ENCODE measurements at places on chromosomes 7 and 10. TPM values are rescaled to one million over a fixed set of nuclear protein-coding genes. Genes with fewer than 3 reads are reported as not detected.

The GIMAP8 gene
- total RNA-seq: 11.8 TPM

The ZNF485 gene
- 7.6 TPM for total RNA-seq

The LRGUK gene
- total RNA-seq: 0.31 TPM

The TEX36 gene
- not detected for total RNA-seq

The RTKN2 gene
- total RNA-seq: 1.7 TPM

The ZNF12 gene
- total RNA-seq: 19.4 TPM

- no peak for DNase-seq
These were observed 706.4 kb downstream of the SORCS3 start for GRCh38 chr10:105347487-105347886.

- no peak for DNase-seq
These were observed 315.6 kb upstream of the NPSR1 start for GRCh38 chr7:34342387-34342786.

GRCh38 chr7:151570366-151570915 lies 50.7 kb upstream of the RHEB start:
- no peak for DNase-seq

GRCh38 chr10:81564143-81564542 lies 310.9 kb upstream of the NRG3 start:
- DNase-seq: no peak

- DNase-seq: no peak
These were observed 506.4 kb upstream of the C7orf33 start for GRCh38 chr7:148084138-148084537.

DNA sequence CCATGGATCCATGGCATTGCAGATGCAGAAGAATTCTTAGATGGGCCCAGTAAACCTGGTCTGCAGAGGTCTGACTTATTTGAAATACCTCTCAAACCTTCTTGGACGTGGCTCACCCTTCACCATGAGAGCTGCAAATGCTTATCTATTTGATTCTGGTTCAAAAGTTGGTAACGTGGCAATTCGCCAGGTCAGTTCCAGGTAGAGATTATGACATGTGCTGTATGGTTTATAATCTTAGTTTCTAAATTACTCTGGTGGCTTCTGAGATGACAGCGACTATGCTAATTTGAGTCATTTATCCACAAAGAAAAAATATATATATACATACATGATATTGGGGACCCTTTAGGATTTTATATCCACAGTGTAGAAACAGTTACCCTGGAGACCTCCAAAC lies 68.8 kb downstream of the NRP1 start:
- DNase-seq: no peak

DNA sequence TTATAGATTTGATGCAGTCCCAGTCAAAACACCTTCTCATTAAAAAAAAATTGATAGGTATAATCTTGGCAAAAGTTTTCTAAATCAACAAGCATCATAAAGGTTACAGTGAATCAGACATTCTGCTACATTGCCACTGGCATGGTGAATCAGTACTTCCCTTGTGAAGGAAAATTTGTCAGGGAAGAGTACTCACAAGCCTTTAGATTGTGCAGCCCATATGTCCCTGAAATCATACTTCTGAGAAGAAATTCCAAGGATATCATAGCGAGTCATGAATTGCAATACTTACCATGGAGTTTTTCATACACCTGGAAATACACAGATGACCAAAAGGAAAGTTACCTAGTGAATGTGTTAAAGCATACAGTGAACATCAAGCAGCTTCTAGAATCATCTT lies 17.2 kb downstream of the VSTM2A start:
- DNase-seq: no peak

DNA sequence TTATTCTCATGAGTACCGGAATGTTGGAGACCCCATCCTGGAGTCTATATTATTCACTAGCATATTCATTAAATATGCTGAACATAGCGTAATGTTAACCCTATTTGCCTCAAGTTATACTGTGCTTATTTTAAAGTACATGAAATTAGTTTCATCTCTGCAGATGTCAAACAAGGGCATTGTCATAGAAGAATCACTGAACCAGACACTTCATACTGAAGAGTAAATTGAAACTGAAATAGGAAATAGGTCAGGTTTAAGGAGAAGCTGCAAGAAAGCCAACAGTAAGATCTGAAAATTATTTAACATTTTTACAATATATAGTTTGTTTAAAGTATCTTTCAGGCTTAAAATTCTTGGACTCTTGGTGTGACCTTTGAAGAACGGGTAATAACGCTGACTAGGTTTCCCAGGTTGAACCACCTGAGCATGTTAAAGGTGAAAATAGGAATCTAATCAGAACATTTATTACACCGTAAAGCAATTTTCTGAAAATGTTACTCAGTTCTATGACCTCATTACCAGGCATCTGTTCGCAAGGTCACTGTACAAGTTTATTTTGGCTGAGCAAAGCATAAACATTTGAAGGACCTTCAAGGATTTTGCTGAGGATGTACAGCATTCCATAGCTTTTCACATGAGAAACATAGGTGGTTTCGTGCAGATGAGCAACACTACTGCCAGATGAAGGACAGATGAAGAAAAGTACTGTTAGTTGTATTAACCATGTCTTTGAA lies 82.7 kb downstream of the REEP3 start:
- no peak for DNase-seq

DNA sequence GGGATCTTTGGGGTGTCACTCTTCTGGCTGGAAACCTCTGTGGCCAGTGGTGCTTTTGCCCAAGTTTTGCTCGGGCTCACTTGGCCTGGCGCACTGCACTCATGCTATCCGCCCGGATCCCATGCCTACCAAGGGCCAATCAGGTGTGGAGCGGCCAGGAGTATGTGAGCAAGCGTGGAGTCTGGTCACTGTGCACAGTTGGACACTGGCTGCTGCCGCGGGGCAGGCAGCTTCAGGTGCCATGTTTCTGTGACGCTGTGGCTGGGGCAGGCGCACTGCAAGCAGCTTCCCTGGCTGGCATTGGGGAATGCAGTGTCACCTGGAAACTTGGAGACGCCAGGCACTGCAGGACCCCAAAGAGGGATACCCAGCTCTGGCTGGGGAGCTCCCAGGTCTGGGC lies 45.3 kb downstream of the NEUROG3 start:
- no peak for DNase-seq

DNA sequence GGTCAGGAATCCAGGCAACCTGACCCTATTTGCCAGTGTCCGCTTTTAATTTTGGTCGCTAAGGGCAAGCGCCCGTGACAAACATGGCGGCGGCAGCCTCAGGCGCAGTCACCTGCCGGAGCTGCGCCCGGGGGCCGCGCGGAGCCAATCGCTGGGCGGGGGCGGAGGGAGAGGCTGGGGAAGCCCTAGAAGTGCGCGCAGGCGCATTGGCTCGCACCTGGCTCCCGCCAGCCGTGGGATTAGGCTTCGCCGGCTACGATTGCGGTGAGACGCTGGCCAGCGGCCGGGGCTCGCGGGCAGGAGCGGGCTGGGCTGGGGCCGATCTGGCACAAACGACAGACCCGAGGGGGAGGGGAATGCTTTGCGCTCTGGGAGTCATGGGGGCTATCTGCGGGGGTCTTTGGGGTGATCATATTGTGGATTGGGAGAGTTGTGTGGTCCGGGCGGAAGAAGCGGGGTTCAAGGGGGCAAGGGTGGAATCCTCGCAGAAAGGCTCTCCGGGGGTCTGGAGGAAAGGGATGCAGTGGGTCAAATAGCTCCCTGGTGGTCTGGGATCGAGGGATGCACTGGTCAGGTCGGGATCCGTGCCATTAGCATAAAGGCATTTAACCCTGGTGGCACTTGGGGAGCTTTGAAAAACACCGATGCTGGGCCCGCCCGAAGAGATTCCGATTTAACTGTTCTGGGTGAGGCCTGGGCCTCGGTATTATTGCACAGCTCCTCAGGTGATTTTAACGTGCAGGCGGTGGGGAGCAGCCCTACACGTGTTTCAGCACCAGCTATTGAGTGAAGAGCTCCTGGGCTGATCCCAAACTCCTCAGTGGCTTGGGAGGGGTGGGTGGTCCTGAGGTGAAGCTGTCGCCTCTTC lies 10.1 kb upstream of the C10orf95 start:
- peak; percentile 87 for DNase-seq

GRCh38 chr7:158127241-158127640 lies 460.4 kb downstream of the PTPRN2 start:
- DNase-seq: peak; percentile 26

- no peak for DNase-seq
These were observed 655.0 kb downstream of the SDK1 start for GRCh38 chr7:3955751-3956696.

DNA sequence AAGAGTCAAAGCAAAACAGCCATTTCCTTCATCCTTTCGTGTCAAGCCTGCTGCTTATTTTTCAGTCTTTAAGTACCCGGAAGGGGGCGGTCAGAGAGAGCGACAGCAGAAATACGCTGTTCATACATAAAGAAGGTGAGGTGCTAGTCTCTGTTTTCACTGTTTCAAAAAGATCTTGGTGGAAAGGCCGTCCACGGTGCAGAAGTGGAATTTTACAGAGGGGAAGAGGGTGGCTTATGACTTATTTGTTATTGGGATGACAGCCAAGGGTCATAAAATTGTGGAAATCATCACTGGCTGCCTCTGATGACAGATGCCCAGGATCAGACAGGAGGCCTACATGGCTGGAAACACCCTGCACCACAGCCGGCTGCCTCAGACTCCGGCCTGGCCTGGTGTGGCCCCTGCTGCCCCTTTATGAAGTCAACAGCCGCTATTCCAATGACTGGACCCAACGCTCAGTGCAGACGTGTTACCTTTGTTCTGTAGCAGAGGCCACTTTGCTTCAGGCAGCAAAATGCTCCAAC lies 57.0 kb downstream of the HIPK2 start:
- DNase-seq: peak; percentile 17

DNA sequence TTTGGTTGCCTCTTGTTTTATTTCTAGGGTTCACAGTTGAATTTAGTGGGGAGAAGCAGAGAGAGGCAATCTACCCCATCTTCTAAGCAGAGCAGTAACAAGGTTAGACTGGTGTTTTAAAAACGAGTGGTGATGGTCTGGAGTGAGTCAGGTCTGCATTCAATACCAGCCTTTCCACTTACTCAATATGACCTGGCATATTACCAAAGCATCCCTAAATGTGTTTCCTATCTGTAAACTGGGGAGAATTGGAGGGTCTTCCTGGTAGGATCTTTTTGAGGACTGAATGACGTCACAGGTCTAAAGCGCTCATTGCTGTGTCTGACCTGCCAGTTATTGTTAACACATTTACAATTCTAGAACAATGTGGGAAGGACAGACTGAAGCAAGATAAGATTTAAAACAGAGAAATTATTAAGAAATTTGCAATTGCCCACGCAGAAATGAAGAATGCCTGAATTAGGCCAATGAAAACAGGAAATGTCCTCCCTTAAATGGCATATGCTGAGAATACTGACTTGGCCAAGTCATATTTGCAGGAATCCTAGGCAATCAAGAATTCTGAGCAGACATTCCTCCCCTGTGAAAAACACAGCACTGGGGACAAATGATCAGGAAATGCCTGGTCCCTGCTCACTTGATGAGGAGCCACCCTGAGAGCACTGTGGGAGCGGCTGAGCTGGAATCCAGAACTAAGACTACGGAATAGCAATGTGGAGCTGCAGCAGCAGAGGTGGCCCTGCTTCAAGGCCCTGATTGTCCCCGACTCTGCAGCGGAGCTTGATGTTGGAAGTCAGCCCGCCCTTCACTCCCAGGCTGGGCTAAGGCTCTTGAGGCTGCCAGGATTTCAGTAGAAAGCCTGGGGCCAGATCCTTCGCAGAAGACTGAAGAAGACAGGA lies 184.5 kb upstream of the CXCL12 start:
- DNase-seq: no peak

DNA sequence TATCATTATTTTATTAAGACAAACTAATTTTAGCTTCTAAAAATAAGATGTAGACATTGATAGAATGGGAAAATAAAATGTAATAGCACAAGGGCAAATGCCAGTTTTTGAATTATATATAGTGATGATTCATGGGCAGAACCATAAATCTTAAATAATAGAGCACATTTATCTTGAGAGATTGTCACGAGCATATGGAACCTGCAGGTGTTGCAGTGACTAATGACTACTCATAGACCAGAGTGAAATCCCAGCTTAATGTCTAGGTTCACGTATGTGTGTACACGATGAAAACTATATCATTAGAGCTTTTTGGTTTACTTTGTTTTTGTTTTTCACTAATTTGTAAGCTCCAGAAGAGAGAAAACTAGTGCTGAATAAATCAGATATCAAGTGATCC lies 150.2 kb upstream of the CACNA2D1 start:
- DNase-seq: no peak

DNA sequence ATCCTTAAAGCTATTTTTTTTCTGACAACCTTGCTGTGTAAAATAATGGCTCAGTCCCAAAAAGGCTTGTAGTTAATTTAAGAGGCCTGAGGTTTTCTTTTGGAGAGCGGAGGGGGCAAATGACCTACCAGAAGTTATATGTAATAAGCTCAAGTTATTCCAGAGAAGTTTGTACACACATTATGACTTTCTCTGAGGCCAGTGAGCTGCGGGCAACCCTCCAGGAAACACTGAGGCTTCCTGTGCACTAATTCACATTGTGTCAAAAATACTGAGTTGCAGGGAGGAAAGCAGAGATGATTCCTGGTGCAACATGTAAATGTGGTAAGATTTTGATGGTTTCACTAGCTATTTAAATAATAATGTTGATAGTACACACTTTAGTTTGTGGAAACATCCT lies 188.6 kb downstream of the DIP2C start:
- DNase-seq: no peak

GRCh38 chr7:455110-455928 lies 64.3 kb downstream of the PDGFA start:
- DNase-seq: no peak

DNA sequence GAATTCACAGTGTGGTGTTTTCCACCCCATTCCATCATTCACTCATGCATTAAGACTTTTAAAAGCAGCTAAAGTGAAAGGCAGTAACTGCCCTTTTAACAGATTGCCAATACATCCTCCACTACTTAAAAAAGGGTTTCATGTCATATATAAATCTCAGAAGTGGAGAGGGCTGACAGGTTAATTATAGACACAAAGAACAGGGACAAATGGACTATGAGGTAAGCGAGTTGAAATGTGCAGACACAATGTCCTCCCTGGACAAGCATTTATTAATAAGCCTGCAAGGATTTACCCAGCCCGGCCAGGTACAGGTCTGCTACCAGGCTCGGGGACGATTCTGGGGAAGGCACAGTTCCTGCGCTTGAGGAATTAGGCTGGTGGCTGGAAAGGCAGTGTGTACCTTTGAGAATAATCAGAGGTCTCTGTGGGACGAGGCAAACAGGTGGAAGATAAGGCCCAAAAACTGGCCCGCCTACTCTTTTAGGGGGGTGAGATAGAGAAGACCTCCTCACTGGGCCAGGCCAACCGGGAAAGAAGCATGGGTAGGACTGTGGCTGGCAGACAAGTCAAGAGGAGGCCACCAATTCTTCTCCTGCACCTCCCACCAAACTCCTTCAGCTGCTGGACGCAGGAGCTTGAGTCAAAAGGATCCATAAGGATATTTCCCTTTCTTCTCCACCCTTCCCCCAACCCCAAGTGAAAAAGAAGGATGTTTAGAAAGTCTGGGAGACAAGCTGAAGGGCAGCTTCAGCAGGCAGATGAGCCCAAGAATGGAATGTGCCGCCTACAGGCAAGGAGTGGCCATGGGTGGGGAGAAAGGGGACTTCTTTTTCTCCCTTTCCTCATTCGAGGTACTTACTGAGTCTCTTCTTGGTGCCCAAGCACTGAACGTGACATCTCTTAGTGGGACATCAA lies 1.5 kb downstream of the PDLIM1 start:
- DNase-seq: no peak
